ENCODE measurements at places on chromosomes 6 and 20.

- peak; percentile 15 for DNase-seq
Measured at GRCh38 chr20:20711413-20711812, 1.0 kb downstream of the RALGAPA2 start.

GRCh38 chr20:47196091-47197081 is 160.1 kb downstream of the ZMYND8 start:
- DNase-seq = peak; percentile 78

DNA sequence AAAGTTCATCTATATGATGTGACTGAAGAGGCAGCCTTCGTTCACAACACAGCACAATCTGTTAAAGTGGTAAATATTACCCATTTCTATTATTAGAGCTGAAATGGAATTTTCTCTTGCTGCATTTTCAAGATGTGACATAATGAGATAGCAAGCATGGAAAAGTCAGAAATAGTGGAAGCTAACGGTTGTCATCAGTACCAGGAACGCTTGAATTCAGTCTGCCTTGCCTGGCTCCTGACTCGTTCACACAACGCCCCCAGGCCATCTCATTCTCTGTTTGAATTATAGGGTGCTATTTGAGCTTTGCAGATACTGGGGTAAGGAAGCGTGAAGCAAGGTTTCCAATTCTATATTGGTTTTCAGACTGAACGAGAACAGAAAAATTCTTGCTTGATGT is 116.5 kb upstream of the MAP3K7 start:
- no peak for DNase-seq

GRCh38 chr6:151044465-151045441 is 179.3 kb downstream of the MTHFD1L start:
- no peak for DNase-seq

GRCh38 chr20:10131732-10132345 is 86.8 kb upstream of the SNAP25 start:
- DNase-seq = no peak

- no peak for DNase-seq
Measured at GRCh38 chr20:48621376-48622078, 206.3 kb downstream of the PREX1 start.

DNA sequence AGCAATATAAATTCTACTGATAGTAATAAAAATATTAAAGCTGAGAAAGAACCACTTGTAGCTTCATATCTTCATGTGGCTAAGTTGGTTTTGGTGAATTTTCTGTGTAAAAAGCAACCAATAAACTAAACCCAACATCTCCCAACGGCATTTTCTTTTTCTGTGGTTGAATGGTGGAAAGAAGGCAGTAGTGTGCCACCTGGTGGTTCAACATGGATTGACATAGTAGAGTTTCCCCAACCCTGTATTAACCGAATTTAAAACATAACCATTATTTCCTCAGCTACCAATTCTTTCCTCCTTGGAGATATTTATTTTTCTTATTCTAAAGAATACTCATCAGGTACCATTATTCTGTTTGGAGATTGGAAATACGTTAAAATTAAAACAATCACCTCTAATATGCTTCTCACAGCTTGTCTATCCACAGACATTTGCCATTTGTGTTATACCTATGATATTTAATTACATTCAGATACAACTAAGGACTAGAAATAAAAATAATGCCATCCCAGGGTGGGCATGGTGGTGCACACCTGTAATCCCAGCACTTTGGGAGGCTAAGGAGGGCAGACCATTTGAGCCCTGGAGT is 117.1 kb upstream of the EEF1E1 start:
- peak; percentile 8 for DNase-seq

GRCh38 chr6:31251261-31251660 is 20.6 kb downstream of the HLA-C start:
- DNase-seq = no peak

GRCh38 chr6:21163110-21163837 is 430.3 kb upstream of the SOX4 start:
- no peak for DNase-seq

All from activated naive CD4-positive, alpha-beta T cell treated with Interleukin-2 at 50 U/mL for 16 hours (primary cell).